ENCODE measurements at places on chromosomes 4 and X.

GRCh38 chr4:163350672-163351071 is 7.0 kb downstream of the NPY5R start:
- DNase-seq = no peak

DNA sequence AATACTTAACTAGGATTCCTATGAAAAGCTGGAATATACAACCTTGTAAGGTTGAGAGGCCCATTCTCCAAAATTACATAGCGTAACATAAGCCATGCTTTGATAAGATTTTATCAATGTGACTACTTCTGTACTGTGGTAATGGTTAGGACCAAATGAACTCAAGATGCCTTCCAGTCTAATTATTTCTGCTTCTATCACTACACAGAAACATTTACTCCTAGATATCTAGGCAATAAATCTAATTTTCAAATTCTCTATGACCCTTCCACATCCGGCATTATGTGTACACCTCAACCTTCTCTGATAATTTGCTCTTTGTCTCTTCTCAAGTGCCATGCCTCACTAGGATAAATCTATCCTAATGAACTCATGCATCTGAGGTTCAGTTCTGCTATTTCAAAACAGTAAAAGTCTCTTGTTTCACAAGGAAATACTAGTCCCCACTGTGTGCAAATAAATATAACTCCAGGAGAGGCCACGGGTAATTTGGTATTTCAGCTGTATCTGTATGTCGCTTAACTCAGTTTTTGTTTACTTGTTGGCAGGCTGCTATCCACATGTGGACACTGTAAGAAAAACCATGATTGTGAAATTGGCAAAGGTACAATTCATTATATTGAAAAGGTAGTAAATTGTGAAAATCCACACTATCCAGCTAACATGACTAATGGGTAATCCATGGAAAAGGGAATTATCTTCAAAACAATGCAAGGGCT is 93.3 kb downstream of the PRDM5 start:
- peak; percentile 94 for DNase-seq

DNA sequence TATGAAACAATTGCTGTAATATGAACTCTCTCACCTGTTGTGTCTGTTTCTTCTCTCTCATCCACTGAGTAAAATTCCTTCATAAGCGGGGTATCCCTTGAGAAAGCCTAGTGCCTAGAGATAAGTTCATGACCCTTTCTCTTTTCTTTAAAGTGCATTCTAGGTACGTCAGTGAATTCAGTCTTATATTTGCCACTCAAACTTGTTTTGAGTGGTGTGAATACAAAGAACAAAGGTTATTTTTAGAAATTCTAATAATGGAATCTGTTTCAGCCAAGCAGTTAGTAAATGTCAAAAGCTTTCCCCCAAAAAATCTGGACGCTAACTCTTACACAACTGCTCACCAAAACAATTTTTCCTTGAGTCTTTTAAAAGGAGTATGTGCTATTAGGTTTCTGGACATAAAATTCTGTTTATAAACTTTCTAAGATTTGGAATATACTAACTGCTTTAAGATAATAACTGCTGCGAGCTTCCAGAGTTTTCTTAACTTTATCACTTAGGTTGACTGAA is 112.0 kb downstream of the VEGFC start:
- peak; percentile 4 for DNase-seq

- no peak for DNase-seq
Measured at GRCh38 chrX:93985344-93986307, 311.6 kb downstream of the FAM133A start.

DNA sequence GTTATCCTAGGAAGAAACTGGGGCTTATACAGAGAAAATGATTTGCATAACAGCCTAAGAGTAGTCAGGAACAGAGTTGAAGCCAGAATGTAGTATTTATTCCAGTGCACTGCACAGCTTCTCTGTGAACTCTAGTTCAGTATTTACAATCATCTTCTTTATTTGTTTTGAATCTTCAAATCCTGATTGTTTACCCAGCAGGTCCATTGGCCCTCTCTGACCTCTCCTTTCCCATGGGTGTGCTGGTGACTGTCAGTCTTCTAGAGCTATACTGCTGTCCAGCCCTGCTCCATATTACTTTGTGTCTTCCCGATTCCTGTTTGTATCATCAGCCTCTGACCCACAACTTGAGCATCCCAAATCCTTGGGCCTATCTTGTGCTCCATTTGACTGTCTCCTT is 301.9 kb upstream of the HS3ST1 start:
- DNase-seq = no peak

- no peak for DNase-seq
Measured at GRCh38 chr4:107192601-107193000, 156.5 kb upstream of the DKK2 start.

GRCh38 chr4:126850286-126850685 is 782.5 kb upstream of the INTU start:
- peak; percentile 62 for DNase-seq

- peak; percentile 34 for DNase-seq
Measured at GRCh38 chr4:83358410-83358809, 23.8 kb upstream of the HPSE start.

- no peak for DNase-seq
Measured at GRCh38 chrX:34687095-34687494, 30.0 kb upstream of the TMEM47 start.

- DNase-seq = peak; percentile 24
Measured at GRCh38 chrX:153460826-153461225, 9.6 kb downstream of the HAUS7 start.

DNA sequence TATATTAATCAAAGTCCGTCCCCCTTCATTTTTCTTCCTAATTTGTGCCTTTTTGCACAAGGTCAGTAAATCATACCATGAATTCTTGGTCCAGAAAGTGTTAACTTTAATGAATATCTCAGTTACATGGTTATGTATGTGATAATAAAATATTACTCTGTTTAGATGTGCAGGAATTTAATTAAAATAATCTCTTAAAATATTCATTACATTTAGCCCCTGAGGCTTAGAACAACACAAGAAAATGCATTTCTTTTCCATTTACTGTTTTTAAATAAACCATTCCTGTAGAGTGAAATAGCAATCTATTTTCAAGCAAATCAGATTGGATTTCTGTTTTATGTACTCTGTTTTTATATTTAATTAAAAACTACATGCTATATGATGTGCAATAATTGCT is 17.6 kb downstream of the MAB21L2 start:
- no peak for DNase-seq

GRCh38 chr4:1365271-1366178 is 18.5 kb downstream of the UVSSA start:
- no peak for DNase-seq

GRCh38 chr4:110821186-110821585 is 198.3 kb upstream of the PITX2 start:
- DNase-seq = no peak

- DNase-seq = no peak
Measured at GRCh38 chrX:76850851-76851250, 423.3 kb downstream of the MAGEE1 start.

DNA sequence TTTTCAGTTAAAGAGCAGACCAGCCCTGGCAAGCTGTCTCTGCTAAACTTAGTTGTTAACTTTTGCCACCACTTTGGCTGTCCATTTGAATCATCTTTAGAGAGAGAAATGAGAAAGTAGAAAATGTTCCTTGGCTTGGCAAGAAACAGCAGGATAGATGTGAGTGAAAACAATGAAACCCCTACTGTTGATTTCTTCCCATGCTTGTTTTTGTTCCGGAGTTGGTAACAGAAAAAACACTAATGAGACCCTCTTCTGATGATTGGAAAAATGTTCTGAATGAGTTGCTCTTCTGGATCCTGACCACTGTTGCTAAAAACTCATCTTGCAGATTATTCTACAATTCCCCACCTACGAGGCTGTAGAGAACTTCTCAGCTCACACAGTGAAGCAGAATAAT is 203.3 kb downstream of the MAPK10 start:
- DNase-seq = no peak

GRCh38 chr4:133129237-133129636 is 19.9 kb upstream of the PCDH10 start:
- no peak for DNase-seq

GRCh38 chr4:183832776-183833450 is 72.2 kb upstream of the STOX2 start:
- DNase-seq = no peak

GRCh38 chr4:99082192-99082591 is 6.4 kb downstream of the ADH5 start:
- DNase-seq = no peak

- DNase-seq = no peak
Measured at GRCh38 chrX:41335198-41335957, 1.4 kb downstream of the DDX3X start.

All from fibroblast of gingiva (primary cell).